Stomach (tissue), 19 donors: ENCODE measurements at places on chromosomes 11 and 22.

DNA sequence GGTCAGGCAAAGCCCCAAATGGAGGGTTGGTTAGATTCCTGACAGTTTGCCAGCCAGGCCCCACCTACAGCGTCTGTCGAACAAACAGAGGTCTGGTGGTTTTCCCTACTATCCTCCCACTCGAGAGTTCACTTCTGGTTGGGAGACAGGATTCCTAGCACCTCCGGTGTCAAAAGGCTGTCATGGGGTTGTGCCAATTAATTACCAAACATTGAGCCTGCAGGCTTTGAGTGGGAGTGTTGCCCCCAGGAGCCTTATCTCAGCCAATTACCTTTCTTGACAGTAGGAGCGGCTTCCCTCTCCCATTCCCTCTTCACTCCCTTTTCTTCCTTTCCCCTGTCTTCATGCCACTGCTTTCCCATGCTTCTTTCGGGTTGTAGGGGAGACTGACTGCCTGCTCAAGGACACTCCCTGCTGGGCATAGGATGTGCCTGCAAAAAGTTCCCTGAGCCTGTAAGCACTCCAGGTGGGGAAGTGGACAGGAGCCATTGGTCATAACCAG, 4.7 kb upstream of the TTC36 start:
- DNase-seq = no peak

GRCh38 chr22:39316440-39317083, 2.9 kb downstream of the RPL3 start:
- DNase-seq = peak; percentile 79

- DNase-seq = no peak
Measured at GRCh38 chr11:114586797-114587196, 8.8 kb downstream of the NXPE4 start.

GRCh38 chr22:46003271-46004091, 26.5 kb upstream of the WNT7B start:
- DNase-seq = no peak

- no peak for DNase-seq
Measured at GRCh38 chr11:66278363-66279091, 552 bp downstream of the CNIH2 start.

GRCh38 chr11:1299621-1300020, 9.8 kb downstream of the TOLLIP start:
- peak; percentile 22 for DNase-seq
